ENCODE measurements at places on chromosomes 5 and 9.

GRCh38 chr9:20683351-20684034, 566 bp upstream of the FOCAD start:
- DNase-seq: no peak

GRCh38 chr5:133990396-133990795, 14.4 kb downstream of the VDAC1 start:
- DNase-seq: peak; percentile 83

DNA sequence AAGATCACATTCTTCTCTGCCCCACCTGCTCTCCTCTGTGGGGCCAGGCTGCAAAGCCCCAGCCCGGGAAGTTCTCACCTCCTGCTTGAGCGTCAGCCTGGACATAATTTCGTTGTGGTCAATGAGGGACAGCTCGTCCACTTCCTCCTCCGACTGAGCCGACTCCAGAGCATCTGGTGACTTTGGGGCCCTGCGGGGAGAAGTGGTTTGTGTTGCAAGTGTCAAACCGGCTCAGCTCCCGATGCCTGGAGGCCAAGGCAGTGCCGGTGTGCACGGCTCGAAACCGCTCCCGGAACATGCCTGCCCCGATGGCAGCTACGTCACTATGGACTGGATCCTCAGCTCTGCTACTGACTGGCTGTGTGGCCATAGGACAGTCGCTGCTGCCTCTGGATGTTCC, 52.8 kb downstream of the PRRT1B start:
- no peak for DNase-seq

- peak; percentile 35 for DNase-seq
Observed at GRCh38 chr5:148962761-148963324, 100.0 kb downstream of the SH3TC2 start.

DNA sequence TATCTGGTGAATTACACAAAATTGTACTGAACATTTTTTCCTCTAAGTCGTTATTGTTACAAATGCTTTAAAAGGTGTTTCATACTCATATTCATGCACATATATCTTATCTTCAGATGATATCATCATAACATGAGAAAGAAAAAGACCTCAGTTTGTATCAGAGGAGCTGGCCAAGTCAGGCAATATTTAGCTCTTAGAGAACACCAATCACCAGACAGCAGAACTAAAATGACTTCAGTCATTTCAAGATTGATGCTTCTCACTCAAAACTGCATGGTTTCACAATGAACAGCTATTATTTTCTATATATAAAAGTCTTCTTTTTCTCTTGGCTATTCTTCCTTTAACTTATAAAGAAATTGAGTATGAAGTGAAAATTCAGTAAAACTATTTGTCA, 44.6 kb downstream of the TSSK1B start:
- no peak for DNase-seq

GRCh38 chr9:134707031-134707680, 65.6 kb downstream of the COL5A1 start:
- DNase-seq: no peak

- no peak for DNase-seq
Observed at GRCh38 chr5:89396278-89396954, 513.4 kb upstream of the MEF2C start.

DNA sequence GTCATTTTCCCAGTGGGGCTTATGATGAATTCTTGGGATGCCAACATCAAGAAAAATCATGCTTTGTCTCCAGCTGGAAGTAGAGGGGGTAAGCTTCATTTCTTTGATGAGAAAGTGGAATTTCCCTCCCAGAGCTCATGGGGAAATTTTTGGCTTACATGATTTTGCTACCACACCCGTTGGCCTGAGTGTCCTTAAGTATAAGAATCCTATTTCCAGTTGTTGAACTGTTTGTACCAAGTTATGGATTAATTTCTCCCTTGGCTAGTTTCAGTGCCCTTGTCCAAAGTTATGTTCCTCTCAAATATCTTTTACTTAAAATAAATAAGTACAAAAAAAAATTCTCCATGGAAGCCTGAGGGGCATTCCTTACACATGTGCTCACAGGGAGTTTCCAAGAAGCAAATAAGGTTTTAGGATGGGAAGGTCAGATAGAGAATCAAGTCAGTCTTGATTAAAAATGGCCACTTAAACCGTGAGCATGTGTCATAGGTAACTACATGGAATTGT, 82.3 kb downstream of the PTCD2 start:
- no peak for DNase-seq

DNA sequence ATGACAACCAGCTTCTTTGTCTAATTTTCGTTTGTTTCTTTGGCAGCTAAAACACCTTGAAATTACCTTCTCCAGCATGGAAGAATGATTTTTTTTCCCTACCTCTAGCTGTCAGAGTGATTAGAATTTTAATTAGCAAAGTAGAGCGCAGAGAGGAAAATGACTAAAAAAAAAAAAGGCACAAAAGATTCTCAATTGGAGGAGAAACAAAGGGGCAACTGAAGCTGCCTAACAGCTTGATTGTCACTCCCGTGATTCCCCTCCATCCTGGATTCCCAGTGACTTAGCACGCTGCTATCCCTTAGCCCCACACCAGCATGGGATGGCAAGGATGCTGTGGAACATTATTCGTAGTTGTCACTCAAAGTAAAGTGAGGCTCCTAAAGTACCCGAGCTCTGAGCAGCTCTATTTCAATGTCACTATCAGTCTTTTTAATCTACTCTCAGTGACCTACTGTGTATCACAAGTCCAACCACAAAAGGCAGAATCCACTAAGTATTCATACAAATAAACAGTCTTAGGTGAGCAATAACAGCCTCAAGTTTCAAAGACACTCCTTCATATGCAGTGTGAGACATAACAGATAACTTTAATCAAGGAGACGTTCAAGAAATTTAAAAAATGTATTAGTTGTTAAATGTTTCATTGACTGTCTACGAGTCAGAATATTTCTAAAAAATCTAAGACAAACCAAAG, 710.0 kb upstream of the GRAMD2B start:
- DNase-seq: no peak

DNA sequence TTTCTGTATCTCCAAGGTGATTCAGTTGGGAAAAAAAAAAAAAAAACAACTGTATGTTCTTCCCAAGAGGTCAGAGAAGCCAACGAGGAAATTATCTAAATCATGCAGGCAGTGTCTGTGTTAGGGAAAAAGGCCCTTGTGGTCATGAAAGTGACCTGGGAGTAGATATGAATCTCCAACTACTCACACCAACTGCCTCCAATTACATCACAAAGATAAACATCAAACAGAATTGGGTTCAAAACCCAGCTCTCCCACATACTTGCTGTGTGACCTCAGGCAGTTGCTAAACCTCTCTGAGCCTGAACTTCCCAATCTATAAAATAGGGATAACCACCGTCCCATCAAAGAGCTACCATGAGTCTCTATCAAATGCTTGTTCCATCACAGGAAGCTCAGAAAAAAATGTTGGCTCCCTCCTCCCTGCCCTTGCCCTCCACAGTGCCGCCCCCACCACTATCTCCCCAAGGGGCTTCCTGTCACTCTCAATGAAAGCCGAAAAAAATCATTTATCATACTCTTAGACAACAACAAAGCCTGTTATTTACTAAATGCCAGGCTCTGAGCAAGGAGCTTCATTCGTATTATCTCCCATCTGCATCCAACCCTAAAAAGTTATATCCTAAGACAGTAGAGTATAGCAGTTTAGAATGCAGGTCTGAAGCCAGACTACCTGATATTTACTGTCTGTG, 42.9 kb downstream of the CDK5RAP2 start:
- DNase-seq: no peak

- DNase-seq: no peak
Observed at GRCh38 chr9:5195463-5195862, 10.0 kb upstream of the INSL6 start.

All from NCI-H2029 (cell line).